ENCODE measurements at places on chromosomes 6 and 20. TPM values are rescaled to one million over a fixed set of nuclear protein-coding genes. Genes with fewer than 3 reads are reported as not detected.

Gene MRPL14
- total RNA-seq: 33.7 TPM

Gene LY6G6F
- not detected for total RNA-seq

Gene F13A1
- 45.1 TPM for total RNA-seq

Gene TRAM2
- total RNA-seq: 19.9 TPM

Gene FAM217A
- total RNA-seq: not detected

Gene PPP1R14C
- 5.1 TPM for total RNA-seq

Gene TCF15
- 0.44 TPM for total RNA-seq

Gene PTCHD4
- total RNA-seq: 10.0 TPM

Gene FOXQ1
- 2.7 TPM for total RNA-seq

Gene OGFR
- 33.9 TPM for total RNA-seq

Gene TSHZ2
- total RNA-seq: 14.7 TPM

Gene SLC35B2
- total RNA-seq: 40.6 TPM

Gene WFDC2
- 2.4 TPM for total RNA-seq

Gene PHACTR3
- 8.1 TPM for total RNA-seq

Gene ZSCAN23
- total RNA-seq: 26.7 TPM

Gene CCDC28A
- 27.7 TPM for total RNA-seq

Gene GLP1R
- 0.88 TPM for total RNA-seq

Gene PRL
- 0.99 TPM for total RNA-seq

Gene C2
- 6.2 TPM for total RNA-seq

Gene ELOVL2
- total RNA-seq: 19.6 TPM

Gene HLA-C
- total RNA-seq: 23.3 TPM

Gene ZNF334
- total RNA-seq: 34.7 TPM

Gene RAD21L1
- total RNA-seq: 0.38 TPM

Gene NFATC2
- total RNA-seq: 5.1 TPM

Gene CST5
- not detected for total RNA-seq

Gene TCEA2
- 41.7 TPM for total RNA-seq

Gene HCRTR2
- total RNA-seq: 1.5 TPM

Gene SLC22A16
- 0.82 TPM for total RNA-seq

Gene PHACTR2
- 92.0 TPM for total RNA-seq

Gene MROH8
- 8.4 TPM for total RNA-seq

Gene CYP39A1
- total RNA-seq: 18.6 TPM

Gene SPATA25
- 7.6 TPM for total RNA-seq

Gene SLC22A3
- total RNA-seq: 6.1 TPM

Gene GTSF1L
- not detected for total RNA-seq

Gene CCN5
- total RNA-seq: not detected

Gene RFX6
- not detected for total RNA-seq

Gene SIM1
- total RNA-seq: not detected

Gene VIP
- total RNA-seq: 0.77 TPM

Gene LY6G6C
- not detected for total RNA-seq

Gene MAP1LC3A
- 43.0 TPM for total RNA-seq

Gene HRH3
- 1.3 TPM for total RNA-seq

Gene LY86
- total RNA-seq: 2.1 TPM

Gene ABHD16B
- total RNA-seq: not detected

Gene GRM1
- total RNA-seq: 2.9 TPM

Gene TP53INP2
- 13.9 TPM for total RNA-seq

Gene PXDC1
- 22.0 TPM for total RNA-seq

Gene GPSM3
- total RNA-seq: 1.8 TPM

Gene XRN2
- 81.7 TPM for total RNA-seq

Gene BFSP1
- total RNA-seq: 676 TPM

Gene SCUBE3
- total RNA-seq: 10.0 TPM

Gene HLA-DMA
- total RNA-seq: 2.6 TPM

Gene ESR1
- total RNA-seq: 0.60 TPM

Gene DNAAF9
- total RNA-seq: 38.2 TPM

Gene KIZ
- 42.8 TPM for total RNA-seq

Gene PDYN
- total RNA-seq: not detected

Gene ECT2L
- total RNA-seq: not detected

Gene OXT
- total RNA-seq: not detected

Gene TRIM39
- 11.2 TPM for total RNA-seq

Gene OR12D3
- not detected for total RNA-seq
